ENCODE measurements at places on chromosomes 3 and 15.

GRCh38 chr3:65344444-65344843, 656.6 kb upstream of the ADAMTS9 start:
- DNase-seq: no peak

DNA sequence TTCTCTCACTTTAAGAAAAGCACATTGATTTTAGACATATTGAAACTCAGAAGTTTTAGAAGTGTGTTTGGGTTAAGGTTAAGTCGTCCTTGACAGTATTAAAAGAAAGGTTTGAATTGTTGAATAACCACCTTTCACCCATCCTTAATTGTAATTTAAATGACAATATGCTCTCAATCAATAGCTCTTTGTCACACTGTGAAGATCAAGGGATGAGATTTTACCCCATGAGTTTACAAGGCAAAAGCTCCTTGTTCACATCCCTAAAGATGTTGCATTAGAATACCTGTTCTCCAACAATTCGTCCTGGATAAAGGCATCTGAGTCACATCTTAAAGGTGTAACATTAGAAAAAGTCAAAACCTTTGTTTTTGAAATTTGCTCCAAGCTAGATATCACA, 220.4 kb upstream of the MDFIC2 start:
- no peak for DNase-seq

DNA sequence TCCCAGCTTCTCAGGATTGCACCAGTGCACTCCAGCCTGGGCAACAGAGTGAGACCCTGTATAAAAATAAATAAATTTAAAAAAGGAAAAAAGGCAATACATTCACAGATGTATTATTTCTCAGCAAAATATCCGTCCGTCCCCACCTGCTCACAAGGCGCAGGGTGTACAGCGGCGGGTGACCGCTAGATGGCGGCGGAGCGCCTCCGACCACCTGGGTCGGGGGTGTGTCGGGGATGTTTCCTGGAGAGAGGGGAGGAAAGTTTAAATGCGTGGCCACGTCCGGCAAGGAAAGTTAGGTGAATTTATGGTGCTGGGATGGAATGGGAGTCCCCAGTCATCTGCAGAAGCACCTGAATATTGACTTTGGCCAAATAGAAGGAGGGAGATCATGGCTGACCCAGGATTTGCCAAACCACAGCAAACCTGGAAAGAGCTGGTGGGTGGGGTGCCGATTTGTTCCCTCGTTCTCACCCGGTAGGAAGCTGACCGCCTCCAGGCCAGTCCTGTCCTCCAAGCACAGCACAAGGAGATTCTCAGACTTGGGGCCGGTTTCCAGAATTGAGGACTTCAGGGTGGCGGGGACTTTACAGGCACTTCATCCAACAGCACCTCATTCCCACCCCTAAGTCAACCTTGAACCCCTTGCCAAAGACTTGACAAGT, 88.3 kb downstream of the TMEM266 start:
- peak; percentile 87 for DNase-seq

- no peak for DNase-seq
These were observed 80.6 kb downstream of the LSM3 start for GRCh38 chr3:14258906-14259904.

DNA sequence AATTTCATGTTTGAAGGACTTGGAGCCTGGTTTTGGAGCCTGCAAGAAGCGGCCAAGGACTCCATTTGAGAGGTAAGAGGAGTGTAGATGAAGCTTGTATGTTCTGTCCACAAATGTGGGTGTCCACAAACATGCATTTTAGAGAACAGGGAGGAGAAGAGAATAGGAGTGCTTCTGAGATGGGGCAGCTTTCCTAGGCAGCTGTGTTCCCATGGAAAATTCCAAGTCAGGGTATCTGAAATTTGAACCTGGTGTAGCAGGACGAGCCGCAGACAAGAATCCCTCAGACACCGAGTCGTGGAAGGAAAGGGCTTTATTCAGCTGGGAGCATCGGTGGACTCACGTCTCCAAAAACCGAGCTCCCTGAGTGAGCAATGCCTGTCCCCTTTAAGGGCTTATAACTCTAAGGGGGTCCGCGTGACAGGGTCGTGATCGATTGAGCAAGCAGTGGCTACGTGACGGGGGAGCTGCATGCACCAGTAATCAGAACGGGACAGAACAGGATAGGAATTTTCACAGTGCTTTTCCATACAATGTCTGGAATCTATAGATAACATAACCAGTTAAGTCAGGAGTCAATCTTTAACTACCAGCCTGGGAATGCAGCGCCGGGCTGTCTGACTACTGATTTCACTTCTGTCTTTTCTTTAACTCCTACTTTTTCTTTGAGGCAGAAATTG, 71.4 kb upstream of the WDR72 start:
- DNase-seq: no peak

DNA sequence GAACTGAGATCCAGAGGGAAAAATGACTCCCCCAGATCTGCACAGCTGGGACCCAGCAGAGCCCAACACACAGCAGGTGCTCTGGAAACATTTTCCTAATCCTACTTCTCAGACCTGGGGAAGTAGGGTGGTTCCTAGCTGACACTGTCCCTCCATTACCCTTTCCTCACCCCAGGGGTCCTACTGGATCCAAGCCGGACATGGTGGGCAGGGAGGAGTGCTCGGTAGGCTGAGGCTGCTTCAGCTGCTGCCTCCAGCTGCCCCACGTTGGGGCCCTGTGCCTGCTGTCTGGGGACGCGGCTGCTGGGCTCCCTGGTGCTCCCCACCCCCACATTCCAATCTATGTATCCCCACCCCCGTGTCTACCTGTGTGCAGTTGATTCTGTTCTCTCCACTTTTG, 29.8 kb upstream of the SLC6A6 start:
- DNase-seq: no peak

GRCh38 chr3:131147534-131147933, 120.9 kb downstream of the NEK11 start:
- DNase-seq: no peak

DNA sequence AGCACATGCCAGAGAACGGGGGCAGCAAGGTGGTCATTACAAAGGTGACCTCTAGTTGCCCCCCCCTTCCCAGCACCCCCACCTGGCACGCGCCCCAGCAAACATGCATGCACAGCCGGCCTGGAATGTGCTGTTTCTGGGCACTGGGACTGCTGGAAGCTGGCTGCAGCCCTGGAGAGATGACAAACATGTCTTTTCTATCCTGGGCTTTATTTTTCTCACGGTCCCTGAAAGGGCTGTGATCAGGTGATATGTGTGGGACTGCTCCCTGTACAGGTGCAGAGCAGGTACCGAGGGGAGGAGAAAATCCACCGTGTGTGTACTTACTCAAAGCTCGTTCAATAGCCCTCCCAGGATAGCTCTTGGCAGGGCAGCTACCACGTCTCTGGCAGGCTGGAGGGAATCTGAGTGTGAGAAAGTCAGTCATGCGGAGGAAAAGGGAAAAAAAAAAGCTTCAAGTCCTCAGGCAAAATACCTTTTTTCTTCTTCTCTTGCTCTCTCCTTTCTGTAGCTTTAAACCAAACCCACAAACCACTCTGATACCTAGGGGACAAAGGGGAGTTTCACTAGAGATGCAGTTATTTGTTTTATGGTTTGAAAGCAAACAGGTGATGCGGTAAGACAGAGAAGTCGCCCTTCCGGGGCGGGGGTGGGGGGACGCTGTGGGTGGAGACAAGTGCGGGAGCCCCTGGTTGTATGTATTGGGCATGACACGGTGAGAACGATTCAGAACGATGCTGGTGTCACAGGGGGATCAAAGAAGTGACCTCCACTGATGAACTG, 5.0 kb upstream of the HES1 start:
- DNase-seq: no peak

- no peak for DNase-seq
These were observed 127.3 kb upstream of the ROPN1 start for GRCh38 chr3:124119056-124119716.

- DNase-seq: no peak
These were observed 361.4 kb upstream of the ICE2 start for GRCh38 chr15:60840306-60840702.

- no peak for DNase-seq
These were observed 135.0 kb upstream of the CCNL1 start for GRCh38 chr3:157294953-157295352.

- no peak for DNase-seq
These were observed 220.7 kb upstream of the AZI2 start for GRCh38 chr3:28569357-28569756.

GRCh38 chr3:37183375-37183831, 9.0 kb upstream of the LRRFIP2 start:
- no peak for DNase-seq

GRCh38 chr3:120218981-120219380, 66.0 kb downstream of the GPR156 start:
- no peak for DNase-seq

GRCh38 chr3:72142028-72142427, 357.1 kb upstream of the PROK2 start:
- no peak for DNase-seq

- no peak for DNase-seq
These were observed 15.3 kb downstream of the P2RY14 start for GRCh38 chr3:151262871-151263525.

DNA sequence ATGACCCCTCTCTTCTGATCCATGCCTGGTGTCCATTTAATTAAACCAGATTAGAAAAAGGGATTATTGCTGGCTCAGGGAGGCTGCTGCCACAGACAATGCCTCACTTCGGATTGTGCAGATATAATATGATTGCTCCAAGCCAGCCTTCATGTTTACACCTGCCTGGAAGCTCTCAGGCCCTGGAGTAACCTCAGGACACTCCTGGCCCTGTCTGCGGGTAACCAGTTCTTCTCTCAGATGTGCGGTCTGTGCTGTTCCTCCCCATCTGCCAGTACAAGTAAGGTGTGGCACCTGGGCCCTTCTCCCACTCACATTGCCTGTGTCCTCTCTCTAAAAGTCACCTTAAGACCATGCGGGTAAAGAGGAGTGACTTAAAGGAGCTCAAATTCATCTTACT, 8.8 kb upstream of the GOLGA8J start:
- no peak for DNase-seq

DNA sequence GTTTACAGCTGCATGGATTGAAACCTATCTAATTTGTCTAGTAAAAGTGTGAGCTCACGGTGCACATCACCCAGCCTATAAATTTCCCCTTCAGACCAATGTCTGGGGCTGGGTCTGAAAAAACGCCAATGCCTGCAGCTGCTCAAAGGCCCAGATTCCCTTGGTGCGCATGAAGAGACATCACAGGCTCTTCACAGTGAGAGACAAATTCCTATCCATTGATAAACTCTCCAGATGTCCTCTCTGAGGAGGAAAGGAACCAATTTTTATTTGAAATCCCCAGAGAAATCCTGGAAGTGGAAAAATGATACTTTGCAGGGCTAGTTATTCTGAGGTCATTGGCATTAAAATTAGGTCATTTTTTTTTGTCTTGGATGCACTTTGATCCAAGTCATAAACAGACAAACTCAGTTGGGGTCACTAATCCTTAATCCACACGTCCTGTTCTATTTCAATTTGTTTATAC, 360.5 kb downstream of the EPHA3 start:
- DNase-seq: no peak

DNA sequence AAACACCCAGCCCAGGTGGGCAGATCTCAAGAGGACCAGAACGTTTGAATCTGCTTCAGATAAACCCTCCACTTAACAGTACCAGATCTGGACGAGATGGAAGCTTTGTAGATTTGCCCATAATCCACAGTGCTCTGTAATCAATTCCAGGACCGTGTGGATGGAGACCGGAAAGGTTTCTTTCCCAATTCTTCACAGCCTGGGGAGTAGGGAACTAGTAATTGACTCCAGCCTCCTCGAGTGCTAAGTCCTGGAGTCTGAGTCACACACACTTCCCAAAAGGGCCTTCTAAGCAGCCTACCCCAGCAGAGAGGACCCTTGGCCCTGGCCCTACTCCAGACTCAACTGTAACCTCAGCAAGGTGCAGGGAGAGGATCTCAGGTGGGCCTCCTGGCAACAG, 56.2 kb upstream of the TSEN2 start:
- DNase-seq: no peak

GRCh38 chr15:40456299-40456712, 14.5 kb upstream of the CHST14 start:
- no peak for DNase-seq

DNA sequence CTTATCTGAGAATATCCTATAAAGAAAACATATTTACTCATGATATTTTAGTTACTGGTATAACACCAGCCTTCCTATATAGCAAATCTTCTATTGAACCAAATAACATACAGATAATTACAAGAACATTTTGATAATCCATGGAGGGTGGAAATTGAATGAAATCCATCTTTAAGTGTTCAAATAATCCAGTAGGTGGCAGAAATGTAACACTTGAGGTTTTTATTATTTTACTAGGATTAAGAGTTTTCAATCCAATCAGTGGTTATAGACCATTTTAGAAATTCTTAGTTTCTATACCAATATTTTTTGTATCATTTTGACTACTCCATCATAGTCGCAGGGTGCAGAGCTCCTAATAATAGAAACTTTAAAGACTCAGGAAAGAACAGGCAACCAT, 101.9 kb upstream of the KCNH8 start:
- no peak for DNase-seq

- no peak for DNase-seq
These were observed 21.3 kb downstream of the LSAMP start for GRCh38 chr3:116423945-116424344.

DNA sequence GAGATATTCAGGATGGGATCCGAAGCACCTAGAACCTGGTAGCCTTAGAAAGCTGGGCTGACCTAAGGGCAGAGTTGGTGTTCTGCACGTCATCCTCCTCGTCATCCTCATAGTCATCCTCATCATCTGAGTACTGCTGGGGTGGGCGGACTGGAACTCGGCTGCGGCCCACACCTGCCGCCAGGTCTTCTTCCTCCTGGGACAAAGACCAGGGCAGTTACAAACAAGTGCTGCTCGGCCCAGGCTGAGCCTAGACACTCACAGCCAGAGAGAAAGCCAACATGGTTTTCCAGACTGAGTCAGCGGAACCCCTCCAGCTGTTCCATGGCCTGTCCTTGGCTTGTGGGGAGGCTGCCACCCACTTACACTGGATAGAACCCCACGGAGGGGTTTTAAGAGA, 40.5 kb downstream of the SEMA3G start:
- DNase-seq: no peak

DNA sequence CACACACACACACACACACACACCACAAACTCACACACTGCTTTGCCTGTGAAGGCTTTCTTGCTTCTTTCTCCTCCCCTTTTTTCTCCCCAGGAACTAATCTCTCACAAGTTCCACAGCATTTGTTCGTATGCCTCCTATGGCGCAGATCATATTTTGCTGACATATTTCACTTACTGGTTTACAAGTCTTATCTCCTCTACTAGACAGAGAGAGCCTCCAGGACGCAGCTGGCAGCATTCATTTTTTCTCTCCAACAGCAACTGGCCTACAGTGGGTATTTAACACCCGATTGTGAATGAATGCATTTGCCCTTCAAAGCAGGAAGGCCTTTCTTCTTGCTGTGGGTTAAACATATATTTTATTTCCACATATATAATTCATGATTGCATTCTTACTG, 47.0 kb upstream of the DLG1 start:
- no peak for DNase-seq
